ENCODE measurements at places on chromosomes 16 and 17. TPM values are rescaled to one million over a fixed set of nuclear protein-coding genes. Genes with fewer than 3 reads are reported as not detected.

Gene PLK1
- total RNA-seq, result 1.8 TPM

Gene TM4SF5
- not detected for total RNA-seq

DNA sequence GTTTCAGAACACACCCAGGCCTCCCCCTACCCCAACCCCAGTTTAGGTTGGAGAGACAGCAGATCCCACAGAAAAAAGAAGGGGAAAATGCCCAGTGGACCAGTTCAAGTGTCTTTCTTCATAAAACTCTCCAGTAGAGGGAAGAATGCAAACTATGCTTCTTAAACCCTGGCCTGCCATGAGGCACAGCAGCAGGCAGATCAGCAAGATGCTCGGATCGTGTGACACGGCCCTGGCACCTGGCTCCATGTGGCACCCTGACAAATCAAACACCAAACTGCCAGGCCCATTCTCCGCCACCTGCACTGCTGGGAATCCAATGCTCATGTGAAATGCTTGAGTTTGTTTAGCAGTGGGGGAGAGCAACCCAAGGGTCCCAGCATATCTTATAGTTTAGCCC lies 166.8 kb downstream of the SOX9 start:
- no peak overlapping the region for H3K27ac ChIP-seq
- H3K27me3 ChIP-seq, result no peaks in the 10 kb centered on the region
- no peak overlapping the region for H3K4me3 ChIP-seq
- DNase-seq, result no peak

DNA sequence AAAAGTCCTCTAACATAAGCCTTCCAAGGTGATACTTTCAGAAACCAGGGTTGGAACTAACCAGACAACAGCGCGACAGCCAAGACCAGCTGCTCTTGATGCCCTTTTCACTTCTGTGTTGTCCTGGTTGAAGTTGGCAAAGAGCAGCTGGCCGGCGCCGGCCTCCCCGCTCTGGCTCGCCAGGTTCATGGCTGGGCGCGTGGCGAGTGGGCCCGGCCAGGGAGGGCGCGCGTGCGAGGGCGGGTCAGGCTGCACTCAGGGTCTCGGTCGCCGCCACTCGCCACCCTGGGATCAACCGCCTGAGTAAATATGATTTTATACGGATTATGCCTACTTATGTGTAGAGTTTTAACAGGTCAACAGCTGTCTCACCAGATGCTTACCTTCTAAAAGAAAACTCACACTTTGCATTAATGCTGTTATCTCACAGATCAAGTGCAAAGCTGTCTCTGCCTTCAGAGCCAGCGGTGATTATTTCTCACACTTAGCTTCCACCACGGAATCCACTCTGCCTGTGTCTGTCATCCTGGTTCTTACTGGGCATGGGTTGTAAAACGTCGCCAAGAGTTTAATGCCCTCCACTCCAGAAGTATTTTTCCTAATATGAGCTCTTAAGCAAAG lies 13.5 kb downstream of the KCTD2 start:
- no peaks in the 10 kb centered on the region for H3K4me1 ChIP-seq
- H3K36me3 ChIP-seq, result peaks cover 31% of the 10 kb centered on the region
- peak overlapping the region; percentile 70 for H3K27ac ChIP-seq
- no peak overlapping the region for H3K4me3 ChIP-seq
- H3K27me3 ChIP-seq, result no peaks in the 10 kb centered on the region

- H3K27ac ChIP-seq, result no peak overlapping the region
- H3K27me3 ChIP-seq, result no peaks in the 10 kb centered on the region
- H3K4me1 ChIP-seq, result no peaks in the 10 kb centered on the region
These were observed 164.0 kb downstream of the VPS53 start for GRCh38 chr17:550463-551180.

DNA sequence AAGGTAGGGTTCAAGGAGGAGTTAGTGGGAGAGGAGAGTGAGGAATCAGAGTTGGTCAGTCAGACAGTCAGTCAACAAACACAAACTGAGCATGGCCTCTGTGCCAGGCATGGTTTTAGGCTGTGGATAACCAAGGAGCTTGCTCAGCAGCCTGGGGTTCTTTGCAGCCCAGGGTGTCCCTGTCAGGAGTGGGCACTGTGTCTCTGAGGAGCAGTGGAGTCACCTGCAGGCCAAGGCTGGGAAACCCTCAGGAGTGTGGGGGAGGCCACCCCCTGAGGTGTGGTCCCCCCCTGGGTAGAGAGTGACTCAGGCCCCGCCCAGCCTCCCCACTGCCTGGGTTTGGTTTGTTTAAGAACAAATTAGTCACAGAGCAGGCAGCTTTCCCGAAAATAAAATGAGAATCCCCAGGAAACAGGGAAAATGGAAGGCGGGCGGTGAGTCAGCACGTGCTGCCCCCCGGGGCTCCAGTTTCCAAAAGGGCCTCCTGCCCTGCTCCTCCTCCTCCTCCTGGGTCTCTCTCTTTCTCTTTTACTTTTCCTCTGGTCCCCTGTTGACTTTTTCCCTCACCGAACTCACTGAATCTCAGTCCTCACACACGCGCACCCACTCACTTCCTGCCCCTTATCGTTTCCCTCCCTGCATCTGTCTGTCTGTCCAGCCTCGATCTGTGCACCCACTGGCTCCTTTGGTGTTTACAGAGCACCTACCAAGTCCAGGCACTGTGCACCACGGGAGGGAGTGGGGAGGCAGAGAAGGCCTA lies 44.3 kb downstream of the SOCS3 start:
- H3K36me3 ChIP-seq, result no peaks in the 10 kb centered on the region
- H3K4me3 ChIP-seq, result no peak overlapping the region
- peak; percentile 93 for DNase-seq
- H3K4me1 ChIP-seq, result peaks cover 41% of the 10 kb centered on the region
- H3K27ac ChIP-seq, result peak overlapping the region; percentile 44
- no peaks in the 10 kb centered on the region for H3K27me3 ChIP-seq
